Neuronal stem cell (in vitro differentiated cells): ENCODE measurements at places on chromosomes 11 and 22.
A peak's percentile ranks its signal among the peaks of the same experiment; 100 is the strongest.

GRCh38 chr11:118885319-118885718, 1.6 kb downstream of the CXCR5 start:
- no peaks in the 10 kb centered on the region for H3K36me3 ChIP-seq
- H3K4me3 ChIP-seq: no peak overlapping the region
- no peak overlapping the region for H3K27ac ChIP-seq
- no peak for DNase-seq
- H3K4me1 ChIP-seq: peaks cover 15% of the 10 kb centered on the region
- H3K27me3 ChIP-seq: no peaks in the 10 kb centered on the region

GRCh38 chr11:37506531-37506930, 908.5 kb upstream of the RAG2 start:
- DNase-seq: no peak
- peaks cover 10% of the 10 kb centered on the region for H3K4me1 ChIP-seq

GRCh38 chr11:18393581-18394274, 635 bp upstream of the LDHA start:
- peaks cover 20% of the 10 kb centered on the region for H3K36me3 ChIP-seq
- peaks cover 3% of the 10 kb centered on the region for H3K4me1 ChIP-seq
- no peak overlapping the region for H3K27ac ChIP-seq
- no peak overlapping the region for H3K4me3 ChIP-seq
- peaks cover 14% of the 10 kb centered on the region for H3K27me3 ChIP-seq
- no peak for DNase-seq

DNA sequence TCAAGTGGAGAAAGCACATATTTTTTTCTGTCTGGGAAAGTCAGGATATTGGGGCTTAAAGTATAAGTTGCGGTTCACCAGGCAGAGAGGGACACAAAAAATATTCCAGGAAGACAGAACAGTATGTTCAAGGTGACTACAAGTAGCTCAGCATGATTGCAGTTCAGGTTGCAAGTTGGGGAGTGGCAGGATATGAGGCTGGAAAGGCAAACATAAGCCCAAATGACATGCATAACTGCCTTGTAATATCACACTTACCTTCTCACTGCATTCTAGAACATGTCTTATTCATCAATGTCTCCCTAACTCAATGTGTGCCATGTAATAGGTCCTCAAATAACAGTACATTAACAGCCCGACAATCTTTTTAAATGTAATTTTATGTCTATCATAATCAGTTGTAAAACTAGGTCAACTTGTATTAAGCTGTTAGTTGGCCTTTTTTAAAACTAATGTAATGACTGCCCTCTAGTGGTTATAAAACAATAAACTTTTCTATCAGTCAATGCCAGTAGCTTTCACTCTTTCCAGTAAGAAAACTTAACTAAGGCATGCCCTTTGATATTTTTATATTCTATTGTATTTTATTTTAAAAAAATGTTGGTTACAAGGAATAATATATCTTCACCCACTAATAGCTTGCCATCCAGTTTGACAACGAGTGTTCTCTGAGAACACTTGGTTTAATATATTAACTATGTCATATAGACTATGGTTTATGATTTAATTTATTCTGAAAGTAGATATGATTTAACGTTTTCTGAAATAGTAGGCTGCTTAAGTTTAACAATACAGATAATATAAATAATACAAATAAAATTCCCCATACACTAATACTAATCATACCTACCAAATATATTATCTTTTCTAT, 39.4 kb upstream of the CFAP300 start:
- no peaks in the 10 kb centered on the region for H3K36me3 ChIP-seq
- H3K27me3 ChIP-seq: no peaks in the 10 kb centered on the region
- peak; percentile 26 for DNase-seq
- H3K4me3 ChIP-seq: no peak overlapping the region

GRCh38 chr22:24189249-24190158, 8.2 kb downstream of the SUSD2 start:
- H3K27me3 ChIP-seq: no peaks in the 10 kb centered on the region
- peak; percentile 44 for DNase-seq
- no peak overlapping the region for H3K4me3 ChIP-seq
- H3K27ac ChIP-seq: no peak overlapping the region

DNA sequence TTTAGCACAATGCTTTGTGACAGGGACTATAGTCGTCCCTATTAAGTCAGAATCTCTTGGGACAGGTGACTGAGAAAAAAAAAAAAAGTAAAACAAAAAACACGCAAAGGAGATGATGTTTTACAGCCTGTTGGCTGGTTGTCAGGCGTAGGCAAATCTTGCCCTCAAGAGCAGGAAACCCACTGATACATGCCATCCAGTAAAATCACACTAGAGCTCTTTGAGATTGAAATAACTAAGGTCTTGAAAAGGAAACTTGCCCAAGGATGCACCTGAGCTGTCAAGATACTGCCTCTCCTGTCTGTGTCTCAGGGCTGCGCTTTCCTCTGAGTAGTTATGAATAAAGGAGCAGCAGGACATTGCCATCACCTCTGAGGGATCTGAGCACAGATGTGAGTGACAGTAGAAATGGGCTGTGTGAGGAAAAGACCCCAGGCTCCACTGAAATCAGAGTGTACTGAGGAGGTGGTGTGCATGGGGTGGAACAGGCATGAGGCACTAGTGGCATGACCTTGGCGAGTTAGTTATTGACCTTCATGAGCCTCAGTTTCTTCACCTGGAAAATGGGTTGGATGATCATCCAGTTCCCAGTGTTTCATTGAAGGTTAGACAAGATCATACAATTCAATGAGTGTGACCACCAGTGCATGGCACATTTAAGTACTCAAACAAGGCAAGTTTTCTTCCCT, 23.3 kb downstream of the MICAL2 start:
- H3K27ac ChIP-seq: no peak overlapping the region
- peaks cover 9% of the 10 kb centered on the region for H3K4me1 ChIP-seq
- DNase-seq: no peak
- H3K36me3 ChIP-seq: no peaks in the 10 kb centered on the region
- no peaks in the 10 kb centered on the region for H3K27me3 ChIP-seq

GRCh38 chr11:126510621-126511370, 155.3 kb downstream of the ST3GAL4 start:
- H3K27me3 ChIP-seq: no peaks in the 10 kb centered on the region
- no peaks in the 10 kb centered on the region for H3K36me3 ChIP-seq
- no peak for DNase-seq
- H3K4me3 ChIP-seq: no peak overlapping the region

- H3K36me3 ChIP-seq: no peaks in the 10 kb centered on the region
- DNase-seq: no peak
- no peak overlapping the region for H3K4me3 ChIP-seq
- H3K27ac ChIP-seq: no peak overlapping the region
- H3K27me3 ChIP-seq: no peaks in the 10 kb centered on the region
Measured at GRCh38 chr11:105986554-105986953, 35.5 kb downstream of the MSANTD4 start.

DNA sequence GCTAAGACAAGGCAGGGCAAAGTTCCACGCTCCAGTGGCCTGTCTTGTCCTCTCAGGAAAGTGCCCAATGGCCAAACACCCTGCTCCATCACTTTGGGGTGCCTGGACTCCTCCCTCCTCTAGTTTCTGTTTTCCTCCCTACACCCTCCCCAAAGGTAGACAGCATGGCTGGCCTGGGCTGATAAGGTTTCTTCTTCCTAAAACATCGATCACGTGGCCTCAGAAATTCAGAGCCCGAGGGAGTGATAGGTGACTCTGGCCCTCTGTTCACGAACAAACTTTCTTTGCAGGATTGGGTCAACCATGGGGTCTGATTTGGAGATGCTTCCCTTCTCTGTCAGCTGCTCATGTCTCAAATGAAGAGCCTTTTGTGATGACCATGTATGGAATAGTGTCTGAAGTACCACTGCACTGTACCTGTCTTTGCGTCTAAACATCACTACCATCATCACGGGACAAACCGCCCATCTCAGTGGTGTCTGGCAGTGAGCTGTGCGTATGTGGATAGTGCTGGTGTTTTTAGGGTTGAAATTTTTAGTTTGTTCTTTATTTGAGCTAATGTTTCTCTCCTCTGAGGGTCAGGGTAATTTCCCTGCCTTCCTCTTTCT, 6.1 kb downstream of the MICAL2 start:
- H3K4me3 ChIP-seq: no peak overlapping the region
- H3K27ac ChIP-seq: no peak overlapping the region
- H3K27me3 ChIP-seq: peaks cover 7% of the 10 kb centered on the region
- peaks cover 8% of the 10 kb centered on the region for H3K4me1 ChIP-seq
